D721Med (cell line): ENCODE measurements at places on chromosomes 6 and 20.

DNA sequence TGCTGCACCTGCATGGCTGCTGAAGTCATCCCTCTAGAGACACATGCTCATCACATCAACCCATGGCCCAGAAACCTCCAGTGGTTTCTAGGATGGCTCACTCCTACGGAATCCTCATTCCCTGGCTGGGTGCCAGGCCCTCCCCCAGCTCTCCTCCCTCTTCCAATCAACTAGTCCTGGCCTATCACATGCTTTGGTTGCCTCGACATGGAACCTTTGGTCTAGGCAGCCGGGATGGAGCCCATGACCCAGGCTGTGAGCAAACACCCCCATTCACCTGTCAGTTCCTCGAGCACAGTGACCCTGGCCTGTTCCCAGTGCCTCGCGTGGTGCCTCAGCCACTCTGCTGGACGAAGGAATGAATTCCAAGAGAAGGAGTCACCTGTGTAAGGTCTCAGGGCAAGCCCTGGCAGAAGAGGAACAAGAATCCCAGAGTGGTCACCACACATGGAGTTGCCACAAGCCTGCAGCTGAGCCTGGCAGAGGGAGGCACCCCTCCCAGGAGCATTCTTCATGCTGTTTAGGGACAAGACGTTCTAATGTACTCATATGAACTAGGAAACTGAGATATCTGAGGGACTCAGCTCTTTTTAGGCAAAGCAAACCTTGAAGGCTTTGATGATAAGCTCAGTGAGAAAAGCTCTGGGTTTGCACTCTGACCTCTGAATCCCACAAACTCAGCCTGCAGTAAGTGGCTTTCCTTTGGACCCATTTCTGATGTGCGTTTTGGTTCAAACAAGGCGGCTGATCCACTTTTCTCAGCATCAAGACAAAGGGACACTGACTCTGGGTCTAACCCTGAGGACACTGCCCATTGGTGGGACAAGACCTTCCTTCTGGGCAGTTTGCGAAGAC lies 40.2 kb downstream of the PPP1R3G start:
- no peak for DNase-seq

DNA sequence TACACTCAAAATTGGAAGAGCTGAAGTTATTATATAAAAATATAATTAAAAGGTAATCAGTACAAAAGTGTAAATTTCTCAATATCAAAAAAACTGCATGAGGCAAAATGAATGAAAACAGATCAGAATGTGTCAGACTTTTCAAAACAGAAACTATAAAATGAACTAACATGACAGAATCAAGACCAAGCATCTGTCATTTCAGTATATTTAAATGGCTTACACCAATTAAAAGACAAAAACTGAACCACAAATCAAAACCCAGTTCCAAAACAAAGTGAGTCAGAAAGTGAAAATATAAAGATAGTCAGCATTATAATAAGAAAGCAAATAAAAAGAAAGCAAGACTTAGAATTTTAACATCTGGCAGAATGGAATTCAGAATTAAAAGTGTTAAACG lies 289.7 kb downstream of the UBE3D start:
- DNase-seq = no peak

GRCh38 chr6:151675746-151676459 lies 131.6 kb upstream of the ESR1 start:
- peak; percentile 30 for DNase-seq

DNA sequence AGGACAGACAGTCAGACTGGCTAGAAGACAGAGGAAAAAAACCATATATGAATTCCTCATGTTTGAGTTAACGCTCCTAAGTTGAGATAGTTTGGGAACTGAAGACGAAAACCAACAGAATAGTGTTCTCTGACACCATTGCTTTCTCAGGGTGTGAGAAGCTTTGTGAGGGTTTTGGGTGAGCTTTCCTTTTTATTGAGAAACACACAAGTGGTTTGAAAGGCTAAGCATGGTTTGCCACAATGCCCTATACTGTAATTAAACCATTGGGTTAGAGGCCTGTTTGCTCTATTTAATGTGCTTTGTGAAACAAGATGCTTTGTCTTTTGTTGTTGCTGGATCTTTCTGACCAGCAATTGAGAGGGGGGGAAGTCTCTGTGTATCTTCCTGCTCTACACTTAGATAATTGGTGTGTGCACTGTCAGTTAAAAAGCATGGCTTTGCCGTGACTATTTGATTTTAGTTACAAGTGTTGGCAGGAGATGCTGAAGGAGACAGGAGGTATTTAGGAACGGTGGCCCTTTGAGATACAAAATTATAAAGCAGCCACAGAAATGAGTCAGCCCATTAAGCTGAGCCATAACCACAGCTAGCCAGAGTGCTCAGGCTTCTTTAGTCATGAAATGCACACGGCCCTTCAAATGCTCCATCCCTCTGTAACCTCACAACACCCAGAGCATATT lies 273.0 kb upstream of the PREP start:
- no peak for DNase-seq

DNA sequence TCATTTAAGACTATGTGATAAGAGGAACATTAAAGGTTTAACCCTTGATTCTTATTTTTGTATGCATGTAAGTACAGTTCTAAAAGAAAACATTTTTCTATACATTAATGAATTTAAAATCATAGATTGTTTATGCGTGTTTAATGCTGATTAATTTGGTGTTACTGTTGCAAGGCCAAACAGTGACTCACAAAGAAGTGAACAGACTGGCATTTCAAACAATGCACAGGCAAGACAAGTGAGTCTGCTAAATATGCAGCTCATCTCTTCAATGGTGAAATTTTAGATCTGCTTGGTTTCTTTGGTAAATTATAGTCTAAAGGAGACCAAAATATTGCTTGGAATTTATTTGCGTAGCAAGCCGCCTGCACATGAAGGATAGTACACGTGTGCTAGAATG lies 417.4 kb upstream of the SOX4 start:
- no peak for DNase-seq

DNA sequence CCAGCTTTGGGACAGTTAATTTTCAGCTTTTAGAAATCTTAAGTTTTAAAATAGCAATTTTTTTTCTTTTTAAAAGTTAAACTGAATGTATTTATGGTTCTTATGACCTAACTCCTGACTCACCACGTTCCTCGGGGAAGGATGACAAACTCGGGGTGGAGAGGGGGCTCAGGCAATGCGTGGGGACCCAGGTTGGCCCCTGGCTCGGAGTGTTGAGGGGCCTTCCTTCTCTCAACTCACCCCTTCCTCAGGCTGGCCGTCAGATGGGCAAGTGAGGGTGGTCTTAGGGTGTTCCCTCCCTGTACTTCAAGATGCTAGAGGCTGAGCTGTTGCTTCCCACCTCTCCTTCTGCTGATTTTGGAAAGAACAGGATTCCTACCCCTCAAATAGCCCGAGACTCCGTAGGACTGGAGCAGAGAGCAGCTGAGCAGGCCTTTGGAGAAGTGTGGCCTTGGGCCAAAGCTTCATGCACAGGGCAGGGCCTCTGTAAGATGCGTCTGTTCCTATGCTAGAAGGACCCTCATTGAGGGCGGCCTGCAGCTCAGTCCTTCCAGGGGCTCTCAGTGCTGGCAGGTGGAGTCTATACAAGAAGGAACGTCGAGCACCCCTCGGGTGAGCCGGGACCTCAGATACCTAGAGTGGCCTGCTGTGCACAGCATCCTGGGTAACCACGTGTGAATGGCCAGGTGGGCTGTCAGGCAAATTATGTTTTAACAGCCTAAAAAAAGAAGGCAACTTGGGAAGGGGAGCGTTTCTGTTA lies 79.3 kb downstream of the TCP11 start:
- no peak for DNase-seq

DNA sequence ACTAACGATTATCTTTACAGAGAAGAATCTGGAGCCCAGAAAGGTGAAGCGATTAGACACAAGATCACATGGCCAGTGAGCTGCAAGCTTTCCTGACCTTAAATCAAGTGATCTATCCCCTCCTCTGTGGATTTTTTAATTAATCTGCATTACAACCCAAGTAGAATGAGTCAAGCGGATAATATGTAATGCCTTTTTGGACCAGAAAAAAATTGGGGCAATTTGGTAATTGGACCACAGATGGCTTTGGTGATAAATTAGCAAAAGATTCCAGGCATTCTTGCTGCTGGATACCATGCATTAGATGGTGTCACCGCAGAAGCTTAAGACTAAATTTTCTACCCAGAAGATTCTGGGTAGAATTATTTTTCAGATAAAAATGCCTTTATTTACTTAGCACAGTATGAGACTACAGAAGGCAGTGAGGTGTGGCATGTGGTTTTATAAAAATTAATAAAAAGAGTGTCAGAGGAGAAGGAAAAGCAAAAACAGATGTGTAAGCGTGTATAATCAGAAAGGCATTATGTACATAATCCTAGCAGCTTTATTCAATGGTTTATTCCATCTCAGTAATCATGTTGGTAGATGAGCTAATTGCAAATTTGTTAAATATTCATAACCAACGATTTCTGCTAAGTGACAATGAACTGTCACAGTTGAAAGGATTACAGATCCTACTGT lies 53.9 kb upstream of the PCSK2 start:
- DNase-seq = no peak

- no peak for DNase-seq
These were observed 316.9 kb downstream of the QKI start for GRCh38 chr6:163731215-163732013.

DNA sequence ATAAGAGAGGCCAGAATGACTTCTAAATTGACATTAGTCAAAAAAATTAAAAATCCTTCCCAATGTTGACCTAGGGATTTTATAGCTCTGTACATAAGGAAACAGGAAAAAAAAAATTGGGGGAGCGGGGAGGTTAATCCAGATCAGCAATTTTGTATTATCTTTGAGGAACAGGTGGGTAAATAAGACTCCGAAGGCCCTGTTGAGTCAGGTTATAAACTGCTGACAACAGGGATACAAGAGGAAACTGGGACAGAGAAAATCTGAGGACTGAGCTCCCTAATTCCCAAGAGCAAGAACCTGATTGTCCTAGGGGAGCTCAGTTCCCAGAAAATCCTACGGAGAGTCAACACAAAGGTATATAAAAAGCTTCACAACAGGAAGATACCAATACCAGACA lies 26.8 kb upstream of the CRIP3 start:
- DNase-seq = no peak

DNA sequence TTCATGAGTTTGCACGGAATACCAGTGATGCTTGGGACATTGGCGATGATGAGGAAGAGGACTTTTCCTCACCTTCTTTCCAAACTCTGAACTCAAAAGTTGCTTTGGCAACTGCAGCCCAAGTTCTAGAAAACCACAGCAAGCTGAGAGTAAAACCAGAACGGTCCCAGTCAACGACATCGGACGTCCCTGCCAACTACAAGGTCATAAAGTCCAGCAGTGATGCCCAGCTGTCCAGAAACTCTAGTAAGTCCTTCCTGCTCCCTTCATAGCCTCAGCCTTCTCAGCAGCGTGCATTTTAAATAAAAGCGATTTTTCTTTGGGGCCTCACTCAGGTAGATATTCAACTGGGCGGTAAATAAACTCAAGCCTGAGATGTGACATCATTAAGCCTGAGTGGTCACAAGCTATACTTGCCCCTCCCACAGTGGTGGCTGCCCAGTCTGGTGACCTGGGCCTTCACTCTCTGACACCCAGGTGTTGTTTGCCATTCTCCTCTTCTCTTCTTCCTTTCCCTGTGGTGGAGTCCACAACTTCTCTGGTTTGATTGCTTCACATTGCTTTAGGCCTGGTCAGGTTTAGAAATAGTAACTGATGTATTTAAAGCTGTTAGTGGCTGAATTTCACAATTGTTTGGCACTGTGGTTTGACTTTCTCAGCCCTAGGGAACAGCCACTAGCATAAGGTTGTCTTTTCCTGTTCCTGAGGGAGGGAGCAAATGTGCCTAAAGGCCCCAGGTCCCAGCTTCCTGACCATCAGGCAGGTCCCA lies 21.6 kb upstream of the TMEM217 start:
- DNase-seq = no peak

- no peak for DNase-seq
These were observed 157.8 kb upstream of the PREP start for GRCh38 chr6:105560611-105561066.

- DNase-seq = no peak
These were observed 19.5 kb upstream of the PRELID3B start for GRCh38 chr20:59062081-59062480.

DNA sequence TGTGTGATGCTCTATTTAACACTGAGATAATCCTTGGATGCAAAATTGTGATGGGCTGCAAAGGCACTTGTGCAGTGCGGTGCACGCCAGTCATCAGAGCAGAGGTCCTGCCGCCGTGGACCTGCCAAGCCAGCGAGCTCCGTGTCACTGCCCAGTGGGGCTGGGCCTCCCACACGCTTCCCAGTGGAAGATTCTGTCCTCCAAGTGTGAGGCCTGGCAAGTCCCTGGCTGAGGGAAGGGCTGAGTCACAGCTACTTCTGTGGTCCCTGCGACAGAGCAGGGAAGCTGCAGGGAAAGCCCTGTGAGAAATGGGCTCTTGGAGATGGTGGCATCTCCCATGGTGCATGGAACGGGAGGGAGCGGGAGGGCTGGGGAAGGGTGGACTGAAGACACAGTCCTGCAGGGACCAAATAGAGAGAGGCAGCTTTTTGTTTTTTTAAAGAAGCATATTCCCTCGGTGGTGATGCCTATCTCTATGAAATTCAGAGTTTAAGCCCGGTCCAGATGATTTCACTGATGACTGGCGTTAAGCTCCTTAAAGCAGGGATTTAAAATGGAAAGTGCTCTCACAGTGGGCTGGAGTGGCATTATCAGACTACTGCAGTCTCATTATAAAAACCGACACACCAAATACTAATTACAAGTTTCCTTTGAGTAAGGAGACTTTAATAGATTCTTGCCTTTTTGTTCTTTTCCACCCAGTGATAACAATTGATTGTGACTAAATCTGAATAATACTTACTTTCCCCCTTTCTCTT lies 413.7 kb downstream of the QKI start:
- peak; percentile 48 for DNase-seq

DNA sequence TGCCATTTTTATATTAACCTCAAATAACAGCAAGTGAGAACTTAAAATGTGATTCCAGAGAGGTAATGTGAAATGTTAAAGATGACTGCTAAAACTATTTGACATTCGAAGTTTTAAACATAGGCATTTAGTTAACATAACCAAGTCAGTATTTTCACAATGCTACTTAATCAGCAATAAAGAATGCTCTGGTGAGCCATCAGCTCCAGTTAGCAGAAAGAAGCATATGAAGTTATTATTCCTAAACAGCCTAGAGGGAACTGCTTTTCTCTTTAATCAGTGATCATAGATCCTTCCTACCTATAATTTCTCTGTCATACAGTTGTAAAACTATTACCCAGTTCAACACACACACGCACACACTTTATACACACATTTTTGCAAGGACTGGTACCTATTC lies 60.1 kb downstream of the MMS22L start:
- DNase-seq = no peak
